ENCODE measurements at places on chromosomes 11 and 22.

DNA sequence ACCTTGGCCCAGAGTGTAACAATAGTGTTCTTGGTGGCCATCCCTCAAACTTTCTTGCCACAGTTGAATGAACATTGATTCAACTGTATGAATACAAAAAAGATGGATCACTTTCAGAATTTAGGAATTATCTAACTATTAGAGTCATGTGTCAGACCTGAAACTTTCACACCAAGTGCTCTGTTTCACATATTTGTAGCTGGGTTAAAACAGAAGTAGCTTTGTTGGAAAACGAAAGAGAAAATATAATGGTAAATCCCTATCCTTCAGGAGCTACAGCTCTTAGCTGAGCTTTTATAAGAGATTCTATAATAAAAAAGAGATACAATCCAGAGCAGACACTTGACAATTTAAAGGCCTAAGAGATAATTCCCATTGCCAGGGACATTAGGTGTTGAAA lies 719.3 kb downstream of the JRKL start:
- no peak for DNase-seq

DNA sequence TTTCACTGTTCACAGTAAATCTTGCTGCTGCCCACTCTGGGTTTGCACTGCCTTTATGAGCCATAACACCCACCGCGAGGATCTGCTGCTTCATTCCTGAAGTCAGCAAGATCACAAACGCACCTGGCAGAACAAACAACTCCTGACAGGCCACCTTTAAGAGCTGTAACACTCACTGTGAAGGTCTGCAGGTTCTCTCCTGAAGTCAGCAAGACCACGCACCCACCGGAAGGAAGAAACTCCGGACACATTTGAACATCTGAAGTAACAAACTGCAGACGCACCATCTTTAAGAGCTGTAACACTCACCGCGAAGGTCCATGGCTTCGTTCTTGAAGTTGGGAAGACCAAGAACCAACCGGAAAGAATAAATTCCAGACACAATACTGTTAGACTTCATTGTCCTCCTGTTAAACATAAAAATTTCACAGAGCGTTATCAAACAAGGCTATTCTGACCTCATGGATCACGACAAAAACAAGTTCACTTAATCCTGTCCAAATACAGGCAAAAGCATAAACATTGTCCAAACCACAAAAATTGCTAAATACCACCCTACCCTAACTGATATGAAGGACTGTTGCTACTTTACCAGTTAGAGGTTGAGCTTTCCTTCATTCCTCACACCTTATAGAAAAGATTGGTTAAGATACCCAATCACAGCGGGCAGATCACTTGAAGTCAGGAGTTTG lies 3.0 kb upstream of the CCDC117 start:
- DNase-seq: no peak

- no peak for DNase-seq
Observed at GRCh38 chr22:36197065-36197440, 4.6 kb downstream of the APOL4 start.

DNA sequence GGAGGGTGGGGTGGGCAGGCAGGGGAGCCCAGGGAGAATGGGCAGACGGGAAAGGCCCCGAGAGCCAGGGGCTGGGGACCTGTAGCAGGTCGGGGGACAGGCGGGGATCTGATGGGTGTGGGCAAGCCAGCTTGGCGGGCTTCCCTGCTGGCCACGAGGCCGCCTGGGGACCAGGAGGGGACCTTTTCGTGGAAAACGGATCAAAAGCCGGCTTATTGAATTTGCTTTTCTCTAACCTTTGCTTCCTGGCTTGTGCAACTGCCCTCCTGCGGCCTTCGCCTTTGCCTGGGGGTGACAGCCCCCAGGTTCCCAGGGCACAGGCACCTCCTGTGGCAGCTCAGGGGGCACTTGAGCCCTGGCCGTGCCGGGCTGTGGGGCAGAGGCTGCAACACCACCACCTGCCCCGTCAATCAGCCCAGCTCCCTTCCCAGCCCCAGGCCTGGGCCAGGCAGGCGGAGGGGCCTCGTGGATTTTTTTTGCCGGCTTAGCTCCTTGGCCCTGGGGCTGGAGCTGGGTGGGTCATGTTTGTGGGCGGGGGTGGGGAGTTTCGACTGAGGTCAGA lies 41.6 kb upstream of the H19 start:
- DNase-seq: no peak

GRCh38 chr11:95163106-95163505 lies 67.9 kb downstream of the SESN3 start:
- no peak for DNase-seq

- DNase-seq: no peak
Observed at GRCh38 chr11:62976109-62976508, 8.7 kb downstream of the SLC22A6 start.

DNA sequence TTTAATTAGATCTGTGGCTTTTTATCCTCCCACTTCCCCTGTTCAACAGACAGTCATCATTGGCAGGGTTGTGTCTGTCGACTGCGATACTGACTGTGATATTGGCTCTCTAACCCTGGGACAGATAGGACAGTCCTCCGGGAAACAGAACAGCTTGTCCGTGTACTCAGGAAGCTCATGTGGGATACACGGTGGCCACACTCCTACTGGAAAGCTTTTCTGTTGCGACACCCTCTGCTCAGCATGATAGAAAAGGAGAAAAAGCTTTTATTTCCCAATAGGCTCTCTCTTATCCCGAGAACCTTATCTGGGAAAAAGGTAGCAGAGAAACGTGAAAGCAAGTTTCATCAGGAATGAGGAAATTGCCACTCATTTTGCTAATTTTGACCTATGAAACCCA lies 60.4 kb upstream of the HSPA8 start:
- no peak for DNase-seq

DNA sequence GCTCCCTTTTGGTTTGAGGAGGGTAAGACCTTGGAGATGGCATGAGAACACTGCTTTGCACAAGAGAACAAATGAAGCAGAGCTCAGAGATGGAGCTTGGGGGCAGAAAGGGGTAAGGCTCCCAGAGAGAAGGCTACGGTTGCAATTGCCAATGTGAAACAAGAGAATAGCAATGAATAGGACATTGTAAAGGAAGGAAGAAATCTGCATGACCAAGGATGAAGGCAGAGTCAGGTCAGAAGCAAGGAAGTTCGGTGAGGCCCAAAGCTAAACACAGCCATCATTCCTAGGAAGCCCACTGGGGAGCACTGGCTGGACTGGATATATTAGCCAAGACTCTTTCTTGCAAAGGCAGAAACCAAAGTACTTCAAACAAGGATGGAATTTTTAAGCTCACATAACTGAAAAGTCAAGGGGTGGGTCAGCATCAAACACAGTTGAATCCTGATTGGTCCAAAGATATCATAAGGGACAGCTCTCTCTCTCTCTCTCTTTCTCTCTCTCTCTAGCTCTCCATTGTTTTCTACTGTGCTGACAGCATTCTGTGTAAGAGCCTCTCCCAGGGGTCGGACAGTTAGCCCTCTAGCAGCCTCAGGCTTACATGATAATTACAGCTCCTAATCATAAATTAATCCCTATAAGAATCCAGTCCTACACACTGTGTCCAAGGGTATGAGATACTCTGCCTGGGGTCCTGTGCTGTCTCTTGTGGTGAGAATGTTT lies 484.3 kb downstream of the SOX6 start:
- no peak for DNase-seq

DNA sequence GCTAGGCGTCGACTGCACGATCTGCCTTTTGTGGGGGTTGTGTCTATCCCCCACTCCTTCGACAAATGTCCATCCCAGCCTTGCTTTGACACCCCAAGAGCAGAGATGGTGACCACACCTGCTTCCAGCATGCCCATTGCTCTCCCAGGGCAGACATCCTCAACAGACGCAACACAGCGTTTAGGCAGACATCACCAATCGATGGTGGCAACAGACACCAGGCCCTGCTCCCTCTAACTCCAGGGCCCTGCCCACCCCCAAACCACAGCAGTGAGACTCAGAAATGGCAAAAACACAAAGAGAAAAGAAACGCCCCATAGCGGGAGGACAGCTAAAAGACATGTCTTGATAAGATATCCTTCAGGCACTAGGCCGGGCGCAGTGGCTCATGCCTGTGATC lies 150.9 kb downstream of the CRYBB2 start:
- DNase-seq: no peak

- no peak for DNase-seq
Observed at GRCh38 chr22:43828998-43829782, 17.1 kb upstream of the EFCAB6 start.

DNA sequence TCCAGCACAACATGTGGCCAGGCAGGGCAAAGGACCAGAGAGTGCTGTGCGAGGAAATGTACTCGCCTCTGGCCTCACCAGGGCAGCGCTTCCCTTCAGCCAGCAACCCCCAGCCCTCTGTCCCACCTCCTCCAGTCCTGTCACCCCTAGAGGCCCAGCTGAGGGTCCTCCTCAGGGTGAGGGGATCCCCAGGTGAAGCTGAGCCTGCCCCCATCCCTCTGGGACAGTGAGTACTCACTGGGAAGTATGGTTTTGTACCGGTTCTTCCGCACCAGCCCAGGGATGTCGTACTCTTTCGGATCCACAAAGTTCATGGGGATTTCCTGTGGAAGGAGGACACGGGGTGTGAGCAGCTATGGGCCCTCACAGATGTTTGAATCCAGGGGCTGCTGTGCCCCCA lies 11.7 kb upstream of the IGSF22 start:
- no peak for DNase-seq

DNA sequence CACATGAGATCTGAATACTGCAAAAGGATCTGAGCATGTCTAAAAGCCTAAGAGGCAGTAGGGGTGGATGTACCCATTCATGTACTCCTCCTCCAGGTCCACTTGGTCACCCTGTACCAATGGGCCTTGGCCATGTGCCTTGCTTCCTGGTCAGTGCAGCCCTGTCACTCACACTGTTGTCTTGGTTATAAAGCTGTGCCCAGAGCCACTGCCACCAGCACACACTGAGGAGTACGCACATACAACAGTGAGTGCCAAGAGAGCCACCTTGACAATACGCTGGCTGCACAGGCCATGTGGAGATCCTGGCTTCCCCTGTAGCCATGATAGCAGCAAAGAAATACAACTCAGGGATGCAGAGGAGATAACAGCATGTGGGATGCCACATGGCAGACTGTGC lies 96.4 kb upstream of the LDLRAD3 start:
- DNase-seq: no peak

DNA sequence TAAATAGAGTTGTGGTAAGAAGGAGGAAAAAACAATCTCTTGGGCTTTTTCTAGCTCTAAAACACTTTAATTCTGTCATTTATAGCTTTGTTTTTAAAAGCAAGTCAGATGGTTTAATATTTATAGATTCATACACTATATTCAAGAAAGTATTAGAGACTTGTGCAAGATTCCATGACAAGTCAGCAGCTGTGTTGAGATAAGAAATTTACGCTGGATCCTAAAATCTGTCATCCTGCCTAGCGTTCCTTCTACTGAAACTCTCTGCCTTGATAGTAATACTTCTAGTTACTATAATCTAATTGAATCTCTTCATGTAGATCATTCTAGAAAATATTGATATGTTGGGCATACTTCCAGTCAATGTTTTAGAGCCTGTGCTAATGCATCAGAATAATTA lies 721.8 kb downstream of the CNTN5 start:
- DNase-seq: no peak

DNA sequence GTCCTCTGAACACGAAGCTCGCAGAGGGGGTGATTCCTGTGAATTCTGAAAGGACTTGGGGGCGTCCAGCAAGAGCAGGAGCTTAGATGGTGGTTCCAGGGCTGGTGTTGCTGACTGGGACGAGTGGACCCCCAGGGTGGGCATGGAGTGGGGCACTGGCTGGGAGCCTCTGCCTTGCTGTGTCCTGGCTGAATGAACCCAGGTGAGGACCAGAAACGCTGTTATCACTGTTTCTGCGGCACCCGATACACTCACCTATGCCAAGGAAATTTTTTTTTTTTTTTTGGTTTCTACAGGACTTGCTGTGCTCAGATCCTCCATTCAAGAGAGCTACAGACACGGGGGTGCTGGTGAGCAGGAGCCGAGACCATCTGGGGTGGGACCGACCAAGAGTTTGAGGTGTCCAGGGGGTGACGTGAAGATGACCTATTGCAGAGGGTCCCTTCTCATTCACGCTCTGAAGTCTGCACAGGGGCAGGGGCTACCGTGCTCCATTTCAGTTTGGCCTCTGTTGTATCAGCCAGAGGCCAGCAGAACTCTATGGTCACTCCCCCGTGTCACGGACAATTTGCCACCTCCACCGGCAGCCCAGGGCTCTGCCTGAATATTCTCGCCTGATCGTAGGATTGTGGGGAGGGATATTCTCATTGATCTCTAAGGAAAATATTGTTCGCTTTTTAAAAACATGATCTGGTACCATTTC lies 3.6 kb downstream of the SMIM38 start:
- no peak for DNase-seq

DNA sequence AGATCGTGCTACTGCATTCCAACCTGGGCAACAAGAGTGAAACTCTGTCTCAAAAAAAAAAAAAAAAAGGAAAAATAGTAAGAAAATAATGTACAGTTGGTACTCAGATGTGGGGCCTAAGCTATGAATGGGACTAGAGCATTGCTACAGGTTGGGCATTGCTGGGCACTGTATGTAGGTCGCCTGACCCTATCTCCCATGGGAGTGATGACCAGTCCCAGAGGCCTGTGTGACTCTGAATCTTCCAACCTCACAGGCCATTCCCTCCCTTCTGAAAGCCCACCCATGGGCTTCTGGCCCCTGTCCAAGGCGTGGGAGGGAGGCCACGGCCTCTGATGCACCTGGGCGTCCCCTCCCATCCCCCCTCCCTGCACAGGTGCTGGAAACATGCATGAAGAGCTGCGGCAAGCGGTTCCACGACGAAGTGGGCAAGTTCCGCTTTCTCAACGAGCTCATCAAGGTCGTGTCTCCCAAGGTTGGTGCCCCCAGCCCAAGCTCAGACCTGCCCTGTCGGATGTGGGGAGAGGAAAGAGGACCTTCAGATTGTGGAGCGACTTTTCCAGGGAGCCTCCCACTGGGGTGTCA lies 9.5 kb downstream of the GGA1 start:
- DNase-seq: no peak

DNA sequence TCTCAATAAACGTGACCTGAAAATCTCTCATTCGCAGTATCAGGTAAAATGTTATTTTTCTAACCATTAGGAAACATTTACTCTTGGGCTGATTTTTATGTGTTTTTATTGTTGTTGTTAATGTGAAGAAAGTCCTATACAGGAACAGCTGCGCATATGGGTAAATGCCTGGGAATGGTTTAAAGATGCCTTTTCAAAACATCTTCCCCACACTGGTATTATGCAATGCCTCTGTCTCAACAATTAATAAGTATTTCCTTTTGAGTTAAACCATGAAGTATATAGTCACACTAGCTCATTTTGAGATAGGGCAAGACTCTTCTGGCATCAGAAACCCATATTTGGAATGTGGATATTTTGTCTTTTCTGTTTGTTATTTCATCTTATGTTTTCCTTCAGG lies 13.7 kb upstream of the LIN7C start:
- DNase-seq: no peak

- DNase-seq: no peak
Observed at GRCh38 chr11:32602657-32603415, 19.2 kb downstream of the EIF3M start.

DNA sequence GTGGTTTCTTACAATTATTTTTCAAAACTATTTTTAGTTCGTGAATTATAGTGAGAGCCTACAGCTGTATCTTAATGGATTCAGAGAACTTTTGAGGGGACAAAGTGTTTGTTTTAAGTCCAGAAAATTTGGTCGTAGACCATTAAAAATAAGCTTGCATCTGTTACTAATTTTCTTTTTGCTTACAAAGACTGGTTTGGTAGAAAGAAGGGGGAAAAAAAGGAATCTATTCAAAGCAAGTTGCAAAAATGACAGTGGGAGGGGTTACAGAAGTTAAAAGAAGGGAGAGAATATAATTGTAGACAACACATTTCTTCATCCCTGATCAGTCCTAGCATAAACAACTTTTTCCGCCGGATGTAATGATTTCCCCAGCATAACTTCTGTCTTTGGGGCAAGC lies 72.1 kb downstream of the AMOTL1 start:
- DNase-seq: no peak
